ENCODE measurements at places on chromosomes 1 and 21.

DNA sequence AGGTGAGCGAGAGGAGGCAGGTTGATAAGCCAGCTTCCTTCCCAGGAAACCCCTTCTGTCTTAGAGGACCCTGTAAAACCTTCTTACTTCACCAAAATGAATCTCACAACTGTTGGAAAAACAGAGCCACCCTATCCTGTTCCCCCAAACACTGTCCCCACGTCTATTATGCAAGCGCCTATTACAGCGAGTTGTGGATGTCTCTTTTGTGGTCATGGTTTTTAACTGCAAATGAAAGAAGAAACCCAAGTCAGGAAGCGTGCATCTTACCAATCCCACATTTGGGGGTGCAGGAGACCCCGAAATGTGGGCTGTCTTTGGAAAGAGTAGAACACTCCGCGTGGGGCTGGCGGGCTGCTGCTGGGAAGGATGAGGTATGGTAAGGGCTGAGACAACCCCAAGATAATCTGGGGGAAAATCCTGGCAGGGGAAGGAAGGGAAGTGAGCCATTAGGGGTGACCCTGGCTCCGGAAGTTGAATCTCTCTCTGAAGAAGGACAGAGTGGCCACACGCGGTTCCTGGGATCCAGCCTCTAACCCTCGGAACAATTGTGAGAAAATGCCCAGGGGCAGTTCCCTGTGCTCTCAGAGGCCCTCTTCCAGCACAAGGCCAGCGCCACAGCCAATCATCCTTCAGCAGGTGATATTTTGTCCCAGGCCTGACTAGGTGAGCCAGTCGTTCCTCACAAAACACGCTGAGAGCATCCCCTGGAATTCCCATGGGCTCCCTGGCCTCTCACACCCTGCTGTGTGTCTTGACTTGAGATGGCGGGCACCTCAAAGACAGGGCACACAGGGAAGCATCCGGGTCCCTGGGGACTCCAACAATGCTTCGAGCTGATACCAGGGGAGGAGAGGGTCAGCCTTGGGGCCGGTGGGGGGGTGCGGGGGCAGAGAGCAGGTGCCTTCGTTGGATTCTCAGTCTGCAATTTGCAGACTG is 168.5 kb upstream of the IRF2BP2 start:
- no peak for DNase-seq

DNA sequence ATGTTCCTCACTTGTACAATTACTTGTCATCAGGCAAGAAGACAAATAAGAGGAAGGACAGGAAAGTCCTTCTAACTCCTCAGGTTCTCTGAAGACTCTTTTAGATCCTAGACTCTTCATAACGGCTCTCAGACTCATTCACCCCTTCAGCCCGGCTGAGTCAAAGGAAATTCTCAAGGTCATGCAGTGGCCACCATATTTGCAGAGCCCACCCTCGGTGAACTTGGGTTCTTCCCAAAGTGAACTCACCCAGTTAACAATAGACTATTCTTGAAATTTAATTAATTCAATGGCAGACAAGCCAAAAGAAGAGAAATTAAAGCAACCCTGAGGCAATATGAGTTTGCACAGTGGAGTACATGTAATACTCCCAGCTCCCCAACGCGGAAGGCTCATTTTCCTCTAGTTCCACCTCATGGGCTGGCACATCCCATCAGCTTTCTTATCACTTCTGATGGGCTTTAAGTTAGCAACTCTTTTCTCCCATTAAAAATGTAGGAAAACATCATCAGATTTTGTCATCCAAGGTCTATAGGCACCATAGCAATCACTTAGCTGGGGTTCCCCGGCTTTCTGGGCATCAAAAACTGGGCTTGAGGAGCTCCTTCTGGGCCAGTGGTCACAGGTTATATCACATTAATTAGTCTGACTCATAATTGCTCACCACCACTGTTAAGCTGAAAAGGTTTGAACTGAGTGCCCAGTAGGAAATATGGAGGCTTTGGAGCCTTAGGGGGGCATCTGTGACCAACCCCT is 27.8 kb upstream of the TIAM1 start:
- no peak for DNase-seq

DNA sequence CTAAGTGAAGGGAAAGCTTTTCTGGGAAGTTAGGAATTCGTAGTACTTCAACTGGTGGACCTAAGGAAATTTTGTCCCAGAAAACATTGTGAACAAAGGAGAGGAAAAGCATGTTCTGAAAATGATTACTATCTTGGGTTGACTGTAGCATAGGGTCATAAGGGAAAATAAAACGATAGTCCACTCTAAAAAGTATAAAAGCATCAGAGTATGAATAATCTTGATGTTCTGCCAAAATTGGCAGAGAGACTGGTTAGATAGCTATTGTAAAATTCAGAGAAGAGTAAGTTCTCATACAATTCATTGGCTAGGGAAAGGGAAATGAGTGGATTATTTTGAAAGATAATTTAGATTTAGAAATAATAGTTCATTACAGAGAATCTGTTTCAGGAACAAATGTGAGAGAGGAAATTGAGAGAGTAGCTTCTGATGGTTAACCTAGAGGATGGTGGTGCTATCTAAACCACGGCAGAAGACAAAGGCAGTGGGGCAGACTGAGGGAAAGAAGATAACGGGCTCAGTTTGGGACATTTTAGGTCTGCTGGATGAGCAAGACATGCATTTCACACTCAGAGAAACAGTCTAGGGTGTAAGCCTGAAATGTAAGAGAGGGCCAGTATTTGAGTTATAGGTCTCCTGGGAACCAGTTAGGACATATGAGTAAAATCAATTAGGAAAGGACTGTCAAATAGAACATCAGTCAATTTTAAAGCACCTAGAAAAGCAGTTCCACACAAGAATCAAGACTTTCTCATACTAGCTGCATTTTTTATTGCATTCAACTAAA is 799.3 kb upstream of the CXADR start:
- no peak for DNase-seq

- DNase-seq, result no peak
Observed at GRCh38 chr1:228308628-228309325, 97.9 kb downstream of the TRIM11 start.

DNA sequence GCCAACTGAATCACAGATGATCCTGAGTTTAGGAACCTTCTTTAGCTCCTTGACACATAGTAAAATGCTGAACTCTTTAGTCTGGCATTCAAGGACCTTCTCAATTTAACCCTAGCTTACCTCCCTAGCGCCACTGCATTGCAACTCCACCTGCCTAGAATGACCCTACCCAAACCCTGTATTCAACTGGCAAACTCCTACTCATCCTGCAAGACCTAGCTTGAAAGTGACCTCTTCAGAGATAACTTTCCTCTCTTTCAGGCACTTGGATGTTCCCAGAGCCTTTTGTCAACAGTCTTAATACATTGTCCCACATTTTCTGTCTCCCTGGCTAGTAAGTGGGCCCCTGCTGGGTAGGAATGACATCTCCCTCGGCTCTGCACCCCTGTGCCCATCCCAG is 19.7 kb downstream of the TRIM62 start:
- no peak for DNase-seq

DNA sequence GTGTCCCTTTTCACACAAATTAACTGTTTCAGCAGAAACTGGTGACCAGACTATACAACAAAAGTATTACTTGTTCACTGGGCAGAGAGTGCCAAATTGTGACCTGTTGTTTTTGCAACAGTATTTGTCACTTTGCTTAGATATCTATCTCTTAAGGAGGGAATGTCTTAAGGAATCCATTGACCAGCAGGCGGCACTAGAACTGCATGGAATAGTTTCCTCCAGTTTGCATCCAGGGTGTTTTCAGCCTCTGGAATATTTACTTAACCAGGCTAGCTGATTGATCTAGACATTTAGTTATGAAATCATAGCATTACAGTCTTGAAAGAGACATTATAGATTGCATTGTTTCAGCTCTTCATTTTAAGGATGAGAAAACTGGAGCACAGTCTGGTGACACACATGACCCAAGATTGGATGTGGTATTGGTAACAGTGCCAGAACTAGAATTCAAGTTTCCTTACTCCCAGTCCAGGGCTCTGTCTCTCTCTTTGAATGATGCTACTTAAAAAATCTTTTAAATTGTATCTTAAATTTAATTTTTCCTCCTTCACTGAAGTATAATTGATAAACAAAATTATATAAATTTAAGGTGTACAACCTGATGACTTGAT is 16.9 kb downstream of the RPTN start:
- DNase-seq, result no peak

- no peak for DNase-seq
Observed at GRCh38 chr1:202663131-202663530, 47.1 kb downstream of the SYT2 start.

All from activated naive CD4-positive, alpha-beta T cell (primary cell).